Stomach (tissue), 19 donors: ENCODE measurements at places on chromosomes 13 and 19.

DNA sequence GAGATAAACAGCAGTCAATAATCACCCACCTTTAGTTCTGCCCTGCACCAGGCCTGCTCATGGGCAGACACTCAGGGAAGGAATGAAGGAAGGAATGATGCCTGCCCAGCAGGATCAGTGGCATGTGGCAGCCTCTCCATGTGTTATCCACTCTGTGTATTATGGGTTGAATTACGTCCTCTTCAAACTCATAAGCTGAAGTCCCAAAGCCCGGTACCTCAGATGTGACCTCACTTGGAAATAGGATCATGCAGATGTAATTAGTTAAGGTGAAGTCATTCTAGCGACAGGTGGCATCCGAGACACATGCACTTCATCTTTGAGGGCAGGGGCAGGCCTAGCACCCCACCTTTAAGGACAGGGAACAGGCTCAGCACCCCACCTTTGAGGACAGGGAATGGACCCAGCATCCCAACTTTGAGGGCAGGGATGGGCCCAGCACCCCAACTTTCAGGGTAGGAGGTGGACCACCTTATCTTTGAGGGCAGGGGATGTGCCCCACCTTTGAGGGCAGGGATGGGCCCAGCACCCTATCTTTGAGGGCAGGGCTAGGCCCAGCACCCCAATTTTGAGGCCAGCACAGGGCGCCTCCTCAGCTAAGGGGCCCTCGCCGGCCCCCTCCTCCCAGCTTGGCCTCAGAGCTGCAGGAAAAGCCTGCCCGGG, 127.6 kb downstream of the URI1 start:
- DNase-seq, result peak; percentile 14

GRCh38 chr19:47411101-47411500, 8.2 kb downstream of the MEIS3 start:
- no peak for DNase-seq

- DNase-seq, result peak; percentile 79
Measured at GRCh38 chr13:51626749-51627148, 42.5 kb downstream of the WDFY2 start.

- DNase-seq, result no peak
Measured at GRCh38 chr13:30762643-30763042, 27.3 kb downstream of the ALOX5AP start.

- peak; percentile 44 for DNase-seq
Measured at GRCh38 chr19:58385891-58386575, 1.0 kb upstream of the RPS5 start.
